ENCODE measurements at places on chromosomes 2 and 18. TPM values are rescaled to one million over a fixed set of nuclear protein-coding genes. Genes with fewer than 3 reads are reported as not detected.
A peak's percentile ranks its signal among the peaks of the same experiment; 100 is the strongest.

- H3K36me3 ChIP-seq = peaks cover 15% of the 10 kb centered on the region
- H3K27ac ChIP-seq = peak overlapping the region; percentile 100
- peaks cover 73% of the 10 kb centered on the region for H3K4me1 ChIP-seq
- H3K4me3 ChIP-seq = peak overlapping the region; percentile 26
Observed at GRCh38 chr18:58865701-58866065, 1.0 kb downstream of the ZNF532 start.

RND3 gene
- 3.0 TPM for total RNA-seq

DNA sequence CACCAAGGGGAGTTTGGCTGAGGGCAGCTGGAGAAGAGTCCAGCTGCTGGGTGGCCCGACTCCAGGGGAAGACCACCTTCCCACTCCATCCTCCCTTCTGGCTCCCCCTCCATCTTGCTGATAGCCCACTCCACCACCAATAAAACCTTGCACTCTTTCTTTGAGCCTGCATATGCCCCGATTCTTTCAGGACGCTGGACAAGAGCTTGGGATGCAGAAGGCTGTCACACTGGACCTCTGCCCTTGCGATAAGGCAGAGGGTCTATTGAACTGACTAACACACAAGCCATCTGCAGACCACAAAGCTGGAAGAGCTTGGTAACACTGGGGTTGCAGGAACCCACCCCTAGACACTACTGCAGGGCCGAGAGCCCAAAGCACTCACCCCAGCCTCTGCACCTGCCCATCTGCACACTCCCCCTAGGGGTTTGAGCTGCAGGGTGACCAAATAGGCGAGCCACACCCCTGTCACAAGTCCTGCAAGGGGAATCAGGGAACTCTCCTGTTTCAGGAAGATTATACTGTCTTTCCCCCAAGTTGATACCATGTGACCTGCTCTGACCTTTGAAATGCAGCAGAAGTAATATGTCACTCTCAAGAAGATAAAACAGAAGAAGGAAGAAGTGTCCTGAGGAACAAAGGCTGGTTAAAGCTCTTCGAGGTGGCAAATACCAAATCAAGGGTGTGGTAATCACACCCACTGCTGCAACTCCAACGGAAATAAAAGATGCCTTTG lies 70.5 kb downstream of the SMAD4 start:
- DNase-seq = no peak
- H3K27me3 ChIP-seq = no peaks in the 10 kb centered on the region
- H3K27ac ChIP-seq = no peak overlapping the region
- no peak overlapping the region for H3K4me3 ChIP-seq

DCC gene
- total RNA-seq = 0.14 TPM

DNA sequence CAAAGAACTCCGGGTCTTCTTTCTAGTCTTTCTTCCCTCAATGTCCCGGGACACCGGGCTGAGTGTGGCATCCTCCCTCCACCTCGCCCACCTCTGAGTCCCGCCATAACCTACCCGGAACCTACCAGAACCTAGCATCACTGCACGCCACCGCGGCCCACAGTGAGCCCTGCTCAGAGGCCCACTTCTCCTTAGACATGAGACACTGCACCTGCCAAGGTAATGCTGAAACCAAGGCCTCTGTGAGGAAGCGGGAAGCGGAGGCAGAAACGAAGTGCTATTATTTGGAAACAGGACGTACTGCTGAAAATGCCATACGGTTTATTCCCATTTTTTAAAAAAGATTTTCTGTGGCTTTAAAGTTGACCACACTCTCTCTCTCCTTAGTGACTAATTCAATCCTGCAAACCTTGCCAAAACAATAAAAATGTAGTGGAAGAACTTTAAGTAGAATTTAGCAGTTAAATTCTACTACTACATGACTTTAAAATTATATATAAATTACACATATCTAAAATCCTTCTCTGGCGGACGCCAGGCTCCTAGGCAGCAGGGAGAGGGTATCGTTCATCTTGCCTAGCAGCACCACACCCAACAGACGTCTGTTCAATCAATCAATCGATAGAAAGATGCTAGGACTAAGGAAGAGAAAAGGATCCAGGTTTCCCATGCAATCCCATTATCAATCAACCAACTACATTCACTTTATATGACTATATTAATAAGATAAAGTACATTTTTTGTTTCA lies 82.0 kb downstream of the ZNF516 start:
- H3K4me1 ChIP-seq = peaks cover 31% of the 10 kb centered on the region
- no peak overlapping the region for H3K27ac ChIP-seq
- no peak for DNase-seq

SCN9A gene
- 1.4 TPM for total RNA-seq
